ENCODE measurements at places on chromosomes 4 and X.

DNA sequence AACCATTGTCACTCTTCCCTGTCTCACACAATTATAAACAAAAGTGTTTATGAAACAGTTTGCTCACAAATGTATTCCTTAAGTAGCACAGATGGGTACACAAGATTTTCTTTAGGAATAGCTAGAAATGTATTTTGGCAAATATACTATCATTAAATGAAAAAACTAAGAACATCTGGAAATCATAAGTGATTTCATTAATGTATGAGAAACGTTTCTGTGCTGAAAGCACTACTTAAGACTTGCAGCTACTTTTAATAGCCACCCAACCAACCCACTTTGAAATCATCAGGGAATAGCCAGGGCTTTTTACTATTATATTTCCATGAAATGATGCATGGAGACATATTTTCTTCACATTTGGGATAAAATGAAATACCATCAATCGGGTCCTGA, 62.3 kb upstream of the NAP1L5 start:
- DNase-seq = no peak

DNA sequence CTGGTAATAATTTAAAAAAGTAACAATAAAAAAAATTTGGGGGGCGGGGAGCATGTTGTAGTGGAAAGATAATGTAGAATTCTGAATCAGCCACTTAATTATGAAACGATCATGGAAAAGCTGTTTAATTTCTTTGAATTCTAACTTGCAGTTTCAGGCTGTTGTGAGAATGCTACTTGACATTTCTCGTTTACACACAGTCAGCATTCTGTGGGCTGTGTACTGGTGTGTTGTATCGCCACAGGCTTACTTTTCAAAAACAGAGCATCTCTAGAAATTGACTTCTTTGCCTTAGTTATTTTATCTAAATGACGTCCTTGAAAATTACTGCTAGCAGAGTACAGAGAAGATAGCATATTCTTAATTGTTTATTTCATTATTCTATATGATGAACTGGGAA, 350.4 kb downstream of the FSTL5 start:
- no peak for DNase-seq

DNA sequence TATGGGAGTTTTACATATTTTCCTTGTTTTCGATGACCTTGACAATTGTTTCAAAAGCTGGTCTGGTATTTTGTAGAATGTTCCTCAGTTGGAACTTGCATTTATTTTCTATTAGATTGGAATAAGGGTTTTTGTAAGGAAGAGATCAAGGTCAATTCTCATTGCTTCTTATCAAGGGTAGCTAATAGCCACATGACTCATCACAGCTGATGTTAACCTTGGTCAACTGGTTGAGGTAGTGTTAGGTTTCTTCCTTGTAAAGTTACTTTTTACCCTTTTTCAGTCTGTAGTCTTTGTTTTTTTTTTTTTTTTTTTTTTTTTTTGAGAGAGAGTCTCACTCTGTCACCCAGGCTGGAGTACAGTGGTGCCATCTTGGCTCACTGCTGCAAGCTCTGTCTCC, 257.2 kb downstream of the SNCA start:
- DNase-seq = no peak

- no peak for DNase-seq
Measured at GRCh38 chr4:124931050-124931449, 218.5 kb upstream of the ANKRD50 start.

GRCh38 chr4:173185847-173186510, 17.4 kb downstream of the GALNT7 start:
- DNase-seq = no peak

DNA sequence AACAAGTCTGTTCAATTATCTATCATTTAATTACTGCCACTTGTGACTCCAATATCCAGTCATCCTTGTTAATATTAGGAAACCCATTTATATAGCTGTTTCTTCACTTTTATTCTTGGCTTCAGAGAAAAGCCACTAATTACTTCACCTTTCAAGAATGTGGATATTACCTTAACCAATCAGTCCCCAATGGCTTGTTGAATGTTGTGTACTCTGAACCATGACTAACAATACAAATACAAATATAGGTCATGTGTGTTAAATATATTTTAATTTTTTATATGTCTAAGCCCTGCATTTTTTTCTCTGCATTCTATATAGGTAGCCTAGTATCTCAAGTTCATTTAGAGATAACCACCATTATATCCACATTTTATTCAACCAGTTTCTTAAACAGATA, 1513.4 kb upstream of the AGA start:
- DNase-seq = no peak

Measured in effector memory CD8-positive, alpha-beta T cell (primary cell).